ENCODE measurements at places on chromosomes 6 and 20.

GRCh38 chr6:125798734-125799508, 8.2 kb downstream of the NCOA7 start:
- no peak for DNase-seq

DNA sequence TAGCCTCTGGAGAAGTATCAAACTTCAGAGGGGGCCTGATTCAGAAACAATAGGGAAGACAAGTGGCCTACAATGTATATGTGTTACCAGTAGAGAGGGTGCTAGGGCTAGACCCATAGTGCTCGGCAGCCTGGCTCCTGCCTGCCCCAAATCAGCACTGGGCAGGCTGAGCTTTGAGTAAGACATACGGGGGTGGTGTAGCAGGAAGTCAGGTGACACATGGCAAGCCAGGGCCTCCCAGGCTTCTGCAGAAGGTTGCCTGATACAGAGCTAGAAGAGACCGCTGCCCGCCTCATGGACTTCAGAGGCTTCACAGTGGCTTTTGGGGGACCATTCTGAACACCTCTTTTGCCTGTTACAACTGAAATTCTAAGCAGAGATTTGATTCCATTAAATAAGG, 43.4 kb downstream of the RALY start:
- DNase-seq: peak; percentile 41

DNA sequence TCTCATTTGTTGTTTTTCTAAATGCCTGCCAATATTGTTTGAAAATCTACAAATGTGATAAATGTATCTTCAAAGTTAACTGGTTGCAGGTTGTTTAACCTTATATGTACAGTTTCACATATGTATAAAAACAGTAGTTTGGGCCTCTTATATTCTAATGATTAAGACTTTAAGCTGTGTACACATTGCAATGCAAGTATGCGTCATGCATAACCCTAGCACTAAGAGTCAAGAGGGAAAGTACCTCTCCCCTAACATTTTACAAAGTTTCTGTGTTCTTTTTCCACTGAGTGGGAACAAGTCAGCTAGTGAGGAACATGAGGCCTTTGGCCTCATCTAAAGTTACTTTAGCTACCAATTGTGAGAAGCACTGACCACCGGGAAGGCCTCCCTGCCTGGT, 25.7 kb upstream of the MICB start:
- no peak for DNase-seq

GRCh38 chr20:15162079-15162647, 824.8 kb upstream of the FLRT3 start:
- DNase-seq: no peak

- DNase-seq: no peak
These were observed 177.3 kb downstream of the COL9A1 start for GRCh38 chr6:70125602-70126001.

- no peak for DNase-seq
These were observed 4.6 kb upstream of the CLDN20 start for GRCh38 chr6:155259204-155259603.

DNA sequence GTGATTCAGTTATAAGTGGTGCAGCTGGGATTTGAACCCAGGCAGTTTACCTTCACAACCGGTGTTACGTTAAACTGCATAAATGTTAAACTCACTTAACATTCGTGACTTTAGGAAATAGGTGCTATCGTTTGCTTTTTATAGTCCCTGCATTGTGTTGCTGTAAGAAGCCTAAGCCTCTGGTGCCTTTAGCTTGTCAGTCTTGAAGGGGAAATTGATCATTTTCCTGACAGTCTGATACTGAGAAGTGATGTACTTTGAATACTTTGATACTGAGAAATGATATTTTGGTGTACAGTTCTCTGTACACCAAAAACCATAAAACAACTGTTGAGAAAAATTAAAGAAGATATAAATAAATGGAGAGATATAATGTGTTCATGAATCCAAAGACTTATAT, 52.5 kb upstream of the NEDD9 start:
- DNase-seq: no peak

- no peak for DNase-seq
These were observed 2.5 kb downstream of the COX4I2 start for GRCh38 chr20:31640259-31640658.

DNA sequence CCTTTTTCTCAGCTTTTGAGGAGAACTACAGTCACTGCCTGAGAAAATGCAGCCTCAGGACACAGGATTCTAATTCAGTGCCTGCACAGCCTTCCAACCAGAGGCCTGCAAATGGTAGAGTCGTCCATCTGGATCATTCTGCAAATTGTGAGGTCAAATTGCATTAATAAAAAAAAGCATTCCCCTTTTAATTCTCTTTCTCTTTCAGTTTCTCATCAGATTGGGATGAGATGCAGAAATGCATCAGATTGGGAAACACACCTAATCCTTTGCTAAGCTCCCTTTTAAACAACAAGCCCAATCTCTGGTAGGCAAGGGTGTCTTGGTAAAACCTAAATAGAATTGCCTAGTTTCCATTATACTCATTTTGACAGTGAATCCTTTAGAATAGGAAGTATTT, 838.8 kb downstream of the MAFB start:
- no peak for DNase-seq

DNA sequence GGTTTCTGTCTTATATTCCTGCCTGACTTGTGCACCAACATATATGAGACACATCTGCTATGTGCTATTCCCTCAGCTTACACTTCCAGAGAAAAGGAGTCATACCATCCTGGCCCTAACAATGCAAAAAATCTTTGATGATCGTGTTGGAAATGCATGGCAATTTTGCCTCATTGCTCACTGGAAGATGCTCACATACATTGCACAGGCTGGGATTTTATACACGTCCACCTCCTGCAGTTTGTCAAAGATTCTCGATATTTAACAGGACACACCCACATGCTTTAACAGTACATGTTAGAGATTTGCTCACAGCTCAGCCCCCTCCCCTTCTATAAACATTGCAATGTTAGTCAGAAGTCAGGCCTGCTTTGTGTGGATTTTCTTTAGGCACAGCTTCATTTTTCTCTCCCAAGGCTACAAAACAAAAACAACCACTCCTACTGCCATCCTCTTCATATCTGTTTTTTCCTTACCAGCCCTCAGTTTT, 66.1 kb downstream of the ADGB start:
- DNase-seq: no peak

GRCh38 chr6:22401206-22401605, 104.4 kb upstream of the PRL start:
- DNase-seq: no peak

DNA sequence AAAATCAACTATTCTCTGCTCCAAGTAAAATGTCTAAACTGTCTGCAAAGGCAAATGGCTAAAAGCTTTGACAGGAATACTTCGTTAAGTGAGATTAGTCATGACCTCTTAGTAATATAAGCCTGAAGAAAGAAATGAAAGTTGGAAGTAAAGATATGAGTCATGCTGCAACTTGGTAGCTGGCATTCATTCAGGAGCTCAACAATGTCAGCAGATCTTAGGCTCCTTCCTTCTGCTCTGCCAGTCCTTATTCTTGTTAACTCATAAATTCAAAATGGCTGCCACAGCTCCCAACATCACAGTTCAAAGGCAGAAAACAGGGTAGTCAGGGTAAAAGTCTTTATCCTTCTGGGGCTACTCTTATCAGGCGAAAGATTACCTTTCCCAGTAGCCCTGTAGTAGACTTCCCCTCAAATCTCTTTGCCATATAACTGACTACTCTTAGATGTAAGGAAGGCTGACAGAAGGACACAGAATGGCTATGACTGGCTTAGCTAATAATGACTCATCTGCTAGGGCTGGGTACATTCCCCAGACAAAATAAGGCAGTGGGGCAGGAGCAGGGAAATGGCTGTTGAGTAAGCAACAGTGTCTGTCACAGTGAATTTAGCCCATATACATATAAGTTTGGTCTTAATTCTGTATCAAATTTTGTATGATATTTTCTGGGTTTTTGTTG, 24.4 kb upstream of the C6orf62 start:
- DNase-seq: no peak

DNA sequence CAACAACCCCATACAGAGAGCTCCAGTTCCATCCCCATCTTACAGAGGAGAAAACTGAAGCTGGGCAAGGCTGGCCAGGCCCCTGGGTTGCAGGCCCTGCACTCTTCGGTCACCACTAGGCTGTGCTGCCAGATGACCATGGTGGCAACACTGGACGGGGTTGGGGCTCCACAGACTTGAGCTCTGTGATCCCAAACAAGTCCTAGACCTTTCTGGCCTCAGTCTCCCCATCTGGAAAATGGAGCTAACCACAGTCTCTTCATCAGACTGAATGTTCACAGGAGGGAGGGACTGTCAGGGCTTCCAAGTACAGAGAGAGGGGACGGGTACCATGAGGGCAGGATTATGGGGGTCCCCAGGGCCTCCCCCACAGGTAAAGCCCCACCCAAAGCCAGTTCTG, 41.3 kb upstream of the NOL4L start:
- DNase-seq: no peak

GRCh38 chr6:7150381-7151064, 42.8 kb downstream of the RREB1 start:
- no peak for DNase-seq

DNA sequence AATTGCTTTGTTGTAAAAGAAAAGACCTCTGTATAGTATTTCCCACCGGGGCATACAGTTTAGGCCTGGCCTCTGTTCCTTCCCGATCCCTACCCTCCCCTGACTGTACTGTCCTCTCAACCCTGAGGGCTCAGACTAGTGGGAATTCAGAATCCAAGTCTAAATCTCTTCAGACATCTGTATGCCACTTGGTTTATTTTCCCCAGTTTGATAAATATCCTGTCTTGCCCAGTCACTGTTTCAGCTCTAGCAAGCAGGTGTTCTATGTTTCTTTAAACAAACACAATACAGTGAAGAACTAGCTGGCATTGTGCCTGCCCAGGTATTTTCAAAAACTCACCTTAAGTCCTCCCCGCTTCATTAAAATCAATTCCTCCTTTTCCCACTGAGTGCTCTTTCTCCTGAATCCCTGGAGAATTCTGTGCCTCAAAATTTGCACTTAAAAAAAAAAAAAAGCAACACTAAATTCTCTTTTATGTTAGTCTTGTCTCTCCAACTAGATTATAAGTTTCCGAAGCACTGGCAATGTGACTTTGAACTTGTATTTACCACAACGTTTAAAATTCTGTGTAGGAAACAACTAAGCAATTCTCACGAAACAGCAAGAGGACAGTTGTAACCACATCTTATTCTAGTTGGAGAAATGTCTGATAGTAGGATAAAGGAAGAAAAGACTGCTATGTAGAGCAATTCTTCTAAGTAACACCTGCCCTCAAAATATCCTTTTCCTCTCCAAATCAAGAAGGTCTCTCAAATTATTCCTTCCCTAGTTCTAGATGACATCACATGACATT, 112.0 kb upstream of the CARMIL1 start:
- no peak for DNase-seq

GRCh38 chr20:30949761-30950160, 307.7 kb upstream of the DEFB115 start:
- DNase-seq: no peak

DNA sequence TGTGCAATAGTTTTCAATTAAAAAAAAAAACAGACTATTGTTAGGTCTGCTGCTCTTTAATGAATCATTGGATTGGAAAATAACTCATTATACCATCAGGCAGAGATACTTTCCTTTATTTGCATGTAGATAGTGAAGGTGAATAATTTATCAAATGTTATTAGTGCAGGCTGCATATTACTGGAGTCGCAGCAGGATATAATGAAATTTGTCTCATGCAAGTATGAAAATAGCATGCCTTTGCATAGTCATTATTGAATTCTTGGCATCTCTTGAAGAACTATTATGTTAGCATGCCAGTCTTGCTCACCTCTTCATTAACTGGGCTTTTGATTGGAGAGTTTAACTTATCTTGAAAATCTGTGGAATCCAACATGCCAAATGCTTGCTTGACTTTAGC, 241.7 kb downstream of the CDKAL1 start:
- DNase-seq: no peak

DNA sequence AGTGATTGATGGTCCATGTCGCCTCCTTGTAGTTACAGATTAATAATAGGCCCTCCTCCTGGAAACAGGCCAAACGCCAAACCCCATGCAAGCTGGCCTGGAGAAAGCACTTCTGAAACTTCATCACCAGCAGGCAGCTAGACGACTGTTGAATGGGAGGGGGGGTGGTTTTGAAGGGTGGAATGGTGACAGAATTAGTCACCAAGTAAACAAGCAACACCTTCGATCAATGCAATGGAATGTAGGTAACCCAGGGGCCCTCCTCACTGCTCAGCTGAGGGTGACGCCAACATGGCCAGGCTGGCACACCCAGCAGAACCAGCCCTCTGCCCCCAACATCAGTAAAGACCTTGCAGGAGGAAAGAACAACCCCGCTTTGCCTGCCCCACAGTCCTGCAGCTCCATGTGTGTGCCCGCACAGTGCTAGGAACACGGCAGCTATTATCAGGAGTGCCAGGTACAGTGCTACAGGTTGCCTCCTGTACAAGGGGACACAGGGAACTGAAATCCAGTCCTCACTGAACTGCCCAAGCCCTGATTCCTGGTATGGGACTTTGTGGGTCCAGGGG, 2.7 kb downstream of the BCAS1 start:
- DNase-seq: no peak

DNA sequence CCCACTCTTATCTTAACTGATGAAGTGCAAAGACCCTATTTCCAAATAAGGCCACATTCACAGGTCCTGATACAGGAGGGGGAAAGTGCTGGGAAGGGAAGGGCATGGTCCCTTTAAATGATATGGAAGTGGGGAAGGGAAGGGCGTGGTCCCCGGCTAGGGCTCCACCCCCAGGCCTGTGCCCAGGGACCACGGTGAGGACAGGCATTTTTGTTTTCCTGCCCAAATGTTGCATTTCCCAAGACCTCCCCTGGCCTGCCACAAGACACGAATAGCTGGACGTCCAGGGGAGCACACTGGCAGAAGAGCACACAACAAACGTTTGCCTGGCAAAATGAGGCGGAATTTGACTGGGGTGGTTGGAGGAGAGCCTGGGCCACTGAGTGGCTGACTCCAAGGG, 16.1 kb upstream of the HFE start:
- no peak for DNase-seq

GRCh38 chr6:18293076-18293904, 29.0 kb upstream of the DEK start:
- DNase-seq: no peak

- DNase-seq: no peak
These were observed 505.5 kb downstream of the PRIM2 start for GRCh38 chr6:57822896-57823358.

GRCh38 chr20:14538433-14538832, 201.0 kb upstream of the FLRT3 start:
- DNase-seq: no peak

DNA sequence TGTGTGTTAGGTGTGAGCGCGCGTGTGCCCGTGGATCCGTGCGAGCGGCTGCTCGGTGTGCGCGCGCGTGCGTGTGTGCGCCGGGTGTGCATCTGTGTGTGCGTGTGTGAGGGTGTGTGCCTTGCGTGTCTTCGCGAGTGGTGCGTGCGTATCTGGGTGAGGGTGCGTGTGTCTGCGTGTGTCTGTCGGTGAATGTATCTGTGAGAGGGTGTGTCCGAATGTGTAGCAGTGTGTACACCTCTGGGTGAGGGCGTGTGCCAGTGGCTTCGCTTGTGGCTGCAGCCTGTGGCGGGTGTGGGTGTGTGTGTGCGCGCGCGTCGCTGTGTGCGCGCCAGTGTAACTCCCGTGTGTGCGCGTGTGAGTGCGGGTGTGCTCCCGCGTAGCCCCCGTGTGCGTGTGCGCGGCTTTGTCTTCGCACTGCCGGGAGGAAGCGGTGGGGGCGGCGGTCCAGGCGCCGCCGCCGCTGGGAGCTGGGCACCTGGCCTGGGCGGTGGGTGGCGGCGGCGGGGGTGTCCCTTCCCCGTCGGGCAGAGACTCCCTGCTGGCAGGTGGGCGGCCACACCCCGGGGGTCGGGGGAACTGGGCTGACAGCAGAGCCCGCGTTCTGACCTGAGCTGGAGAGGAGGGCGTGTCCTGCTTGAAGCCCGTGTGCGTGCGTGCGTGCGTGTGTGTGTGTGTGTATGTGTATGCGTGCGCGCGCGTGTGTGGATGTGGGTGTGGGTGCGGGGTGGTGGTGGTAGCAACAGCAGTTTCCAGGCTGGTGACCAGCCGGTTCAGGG, 61.3 kb upstream of the EPB41L1 start:
- DNase-seq: peak; percentile 68

All from CD4-positive, alpha-beta T cell (primary cell).